ENCODE measurements at places on chromosomes 11 and 22.

GRCh38 chr11:61866231-61866957, 25.0 kb downstream of the FADS3 start:
- DNase-seq, result no peak

DNA sequence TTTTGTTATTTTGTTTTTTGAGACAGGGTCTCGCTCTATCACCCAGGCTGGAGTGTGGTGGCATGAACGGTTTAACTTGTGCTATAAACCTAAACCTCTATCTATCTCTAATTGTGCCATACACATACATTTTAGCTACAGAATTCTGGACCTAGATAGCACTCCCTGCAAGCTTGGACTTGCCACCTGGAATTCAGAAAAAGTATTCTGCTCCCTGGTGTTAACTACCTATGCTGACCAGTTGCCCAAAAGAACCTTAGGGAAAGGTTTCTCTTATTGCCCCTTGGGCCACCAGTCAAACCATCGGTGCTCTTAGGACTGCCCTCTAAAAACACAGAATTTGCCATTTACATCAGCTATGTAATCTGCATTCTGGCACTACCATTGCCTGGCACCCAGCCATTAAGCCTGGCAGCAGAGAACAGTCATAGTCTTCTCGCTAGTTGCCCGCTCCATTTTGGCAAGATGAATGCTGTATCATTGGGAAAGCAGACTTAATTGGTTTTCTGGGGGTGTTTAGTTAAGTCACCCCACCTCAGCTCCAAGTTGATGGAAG, 55.3 kb downstream of the ETS1 start:
- no peak for DNase-seq

DNA sequence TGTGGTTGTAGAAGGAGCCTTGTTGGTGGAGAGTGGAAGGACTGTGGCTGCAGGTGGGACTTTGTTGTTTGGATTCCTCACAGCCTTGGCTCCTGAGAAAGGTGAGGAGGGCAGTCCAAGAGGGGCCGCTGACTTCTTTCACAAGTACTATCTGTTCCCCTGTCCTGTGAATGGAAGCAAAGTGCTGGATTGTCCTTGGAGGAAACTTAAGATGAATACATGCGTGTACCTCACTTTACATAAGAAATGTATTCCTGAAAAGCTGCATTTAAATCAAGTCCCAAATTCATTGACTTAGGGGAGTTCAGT, 2.4 kb downstream of the FUT4 start:
- no peak for DNase-seq

GRCh38 chr11:32279672-32280071, 155.7 kb downstream of the WT1 start:
- DNase-seq, result no peak

DNA sequence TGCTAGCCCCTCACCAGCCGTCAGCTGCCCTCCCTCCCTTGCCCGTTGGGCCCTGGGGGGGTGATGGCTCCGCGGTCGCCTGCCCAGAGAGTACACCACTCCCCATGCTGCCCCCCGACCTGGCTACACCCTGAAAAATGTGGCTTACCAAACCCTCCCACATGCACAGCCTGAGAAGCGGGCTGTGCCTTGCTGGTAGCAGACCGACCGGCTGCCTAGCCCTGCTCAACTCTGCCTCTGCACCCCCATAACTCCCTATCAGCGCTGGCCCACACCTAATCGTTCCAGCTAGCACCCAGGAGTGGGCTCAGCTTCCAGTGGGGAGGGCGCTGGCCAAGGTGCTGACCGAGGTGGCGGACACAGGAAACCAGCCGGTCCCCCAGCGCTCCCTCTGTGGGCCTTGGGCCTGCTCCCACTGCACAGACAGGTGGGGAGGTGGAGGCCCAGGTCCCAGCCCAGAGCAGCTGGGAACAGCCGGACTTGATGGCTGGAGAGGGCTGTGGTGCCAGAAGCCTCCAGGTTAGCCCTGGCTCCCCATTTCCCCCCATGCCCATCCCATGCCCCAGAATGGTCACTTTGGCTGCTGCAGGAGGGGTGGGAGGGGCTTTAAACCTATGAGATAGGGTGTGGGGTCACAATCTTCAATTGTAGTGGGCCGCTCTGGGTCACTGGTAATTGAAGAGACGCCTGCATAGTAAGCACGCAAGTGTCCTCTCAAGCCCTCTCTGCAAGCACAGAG, 32.1 kb upstream of the PRODH start:
- no peak for DNase-seq

- DNase-seq, result peak; percentile 80
These were observed at the start of gene ARAP1 for GRCh38 chr11:72752088-72752914. ARAP1 (minus strand) TSS chr11:72752408; CDS start chr11:72727128, 25,280 bp downstream.

GRCh38 chr22:36369922-36370791, 17.6 kb downstream of the MYH9 start:
- peak; percentile 61 for DNase-seq

- no peak for DNase-seq
These were observed 219.0 kb upstream of the ZBED5 start for GRCh38 chr11:11076879-11077278.

- no peak for DNase-seq
These were observed 636.0 kb upstream of the ANO5 start for GRCh38 chr11:21556926-21557325.

GRCh38 chr11:118618115-118618990, 10.9 kb downstream of the PHLDB1 start:
- no peak for DNase-seq

- DNase-seq, result no peak
These were observed 12.9 kb downstream of the ABTB2 start for GRCh38 chr11:34344768-34345539.

DNA sequence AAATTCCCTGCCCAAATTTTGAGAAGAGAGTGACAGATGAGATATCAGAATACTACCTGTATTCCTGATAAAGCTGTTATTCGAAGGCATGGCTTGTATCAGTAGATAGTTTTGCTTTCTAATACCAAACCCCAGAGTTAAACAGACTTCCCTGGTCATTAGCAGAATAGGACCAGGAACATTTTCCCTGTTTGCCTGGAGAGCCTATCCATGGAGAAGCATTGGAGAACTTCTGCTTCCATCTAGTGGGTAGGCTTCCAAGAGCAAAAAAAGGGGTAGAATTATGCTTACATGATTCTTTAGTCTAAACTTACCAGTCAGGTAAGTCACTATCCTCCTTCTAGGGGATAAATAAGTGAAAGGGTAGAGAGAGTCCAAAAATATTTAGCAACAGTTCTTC, 14.2 kb downstream of the PDE3B start:
- DNase-seq, result no peak

DNA sequence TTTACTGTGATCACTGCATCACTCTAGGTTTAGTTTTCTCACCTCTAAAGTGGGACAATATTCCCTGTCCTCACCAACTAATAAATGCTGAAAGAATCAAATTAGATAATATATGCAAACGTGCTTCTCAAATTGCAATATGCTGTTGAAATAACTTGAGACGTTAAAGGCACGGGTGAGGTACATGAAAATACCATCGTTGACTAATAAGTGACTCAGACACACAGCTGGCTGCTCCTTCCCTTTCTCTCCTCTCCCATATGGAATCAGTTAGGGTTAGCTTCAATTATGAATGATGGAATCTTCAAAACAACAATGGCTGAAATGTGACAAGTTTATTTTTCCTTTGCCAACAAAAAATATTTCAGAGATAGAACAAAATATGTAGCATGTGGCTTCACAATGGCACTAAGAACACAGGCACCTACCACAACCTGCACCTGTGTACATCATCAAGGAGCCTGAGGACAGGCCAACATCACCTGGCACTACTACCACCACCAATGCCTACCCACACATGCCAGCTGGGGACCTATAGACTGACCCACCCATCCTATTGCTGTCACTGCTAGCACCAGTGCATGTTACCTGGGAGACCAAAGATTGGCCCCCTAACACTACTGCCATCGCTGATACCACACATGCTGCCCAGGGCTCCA, 13.7 kb downstream of the GDPD4 start:
- DNase-seq, result no peak

DNA sequence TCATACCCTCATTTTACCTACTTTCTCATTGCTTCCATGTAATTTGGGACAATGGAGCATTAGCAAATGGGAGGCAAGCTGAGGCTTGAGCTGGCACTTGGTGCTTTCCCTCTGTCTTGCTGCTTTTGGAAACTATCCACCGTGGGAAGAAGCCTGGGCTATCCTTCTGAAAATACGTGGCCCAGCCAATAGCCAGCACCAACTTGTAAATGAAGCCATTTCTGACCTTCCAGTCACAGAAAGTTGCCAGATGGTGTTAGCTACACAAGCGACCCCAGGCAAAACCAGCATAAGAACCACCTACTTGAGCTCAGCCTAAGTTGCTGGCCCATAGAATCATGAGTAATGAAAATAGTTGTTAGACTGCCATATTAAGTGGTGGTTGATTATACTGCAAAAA, 18.5 kb upstream of the SPON1 start:
- no peak for DNase-seq

DNA sequence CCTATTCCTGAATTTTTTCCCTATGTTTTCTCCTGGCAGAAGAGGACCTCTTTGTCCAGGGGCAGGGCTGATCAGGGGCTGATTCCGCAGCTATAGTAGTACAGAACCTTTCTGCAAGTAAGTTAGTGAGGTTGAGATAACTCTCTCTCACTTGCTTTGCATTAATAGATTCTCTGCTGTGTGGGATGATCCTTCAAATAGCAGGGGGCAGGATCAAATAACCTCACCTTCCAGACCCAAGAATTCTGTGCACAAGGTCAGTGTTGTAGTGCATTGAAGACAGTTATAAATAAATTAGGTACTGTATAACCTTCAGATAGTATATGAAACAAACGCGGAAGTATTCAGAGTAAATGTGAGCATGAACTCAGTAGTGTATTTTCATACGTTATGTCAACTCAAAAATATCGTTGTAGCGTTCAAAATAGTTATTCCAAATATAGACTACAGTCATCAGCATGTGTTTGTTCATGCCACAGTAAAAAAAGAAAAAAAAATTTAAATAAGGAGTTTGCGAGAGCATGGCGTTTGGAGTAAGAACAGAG, 278 bp downstream of the MMP26 start:
- DNase-seq, result no peak

GRCh38 chr11:123308077-123308476, 113.0 kb upstream of the CLMP start:
- DNase-seq, result peak; percentile 8

DNA sequence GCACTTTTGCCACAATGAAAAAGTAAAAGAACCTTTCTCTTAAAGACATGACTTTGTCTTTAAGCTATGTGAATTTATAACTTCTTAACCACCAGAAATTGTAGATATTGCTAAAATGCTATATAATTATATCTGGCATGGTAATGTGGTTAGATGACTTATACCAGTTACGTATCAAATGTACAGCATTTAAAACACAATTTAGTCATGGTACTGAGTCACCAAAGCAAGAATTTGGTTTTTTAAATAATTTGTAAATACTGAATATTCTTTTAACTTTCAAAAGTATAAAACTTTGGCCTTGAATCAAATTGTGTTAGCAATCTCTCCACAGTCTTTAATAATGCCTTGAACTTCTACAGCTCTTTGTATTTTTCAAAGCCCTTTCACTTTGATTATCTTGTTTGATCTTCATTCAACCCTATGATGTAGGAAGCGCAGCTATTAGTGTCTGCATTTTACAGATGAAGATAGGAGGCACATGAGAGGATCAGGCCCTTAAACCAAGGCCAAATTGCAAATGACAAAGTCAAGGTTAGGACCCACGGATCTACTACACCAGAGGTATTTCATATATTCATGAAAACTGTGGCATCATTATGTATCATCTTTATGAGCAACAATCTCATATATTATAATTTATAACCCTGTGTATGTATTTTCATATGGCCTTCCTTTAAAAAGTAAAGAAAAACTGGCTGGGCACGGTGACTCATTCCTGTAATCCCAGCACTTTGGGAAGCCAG, 4.4 kb upstream of the SYTL2 start:
- DNase-seq, result no peak

- DNase-seq, result no peak
These were observed 66.7 kb downstream of the PDE2A start for GRCh38 chr11:72607496-72607895.

DNA sequence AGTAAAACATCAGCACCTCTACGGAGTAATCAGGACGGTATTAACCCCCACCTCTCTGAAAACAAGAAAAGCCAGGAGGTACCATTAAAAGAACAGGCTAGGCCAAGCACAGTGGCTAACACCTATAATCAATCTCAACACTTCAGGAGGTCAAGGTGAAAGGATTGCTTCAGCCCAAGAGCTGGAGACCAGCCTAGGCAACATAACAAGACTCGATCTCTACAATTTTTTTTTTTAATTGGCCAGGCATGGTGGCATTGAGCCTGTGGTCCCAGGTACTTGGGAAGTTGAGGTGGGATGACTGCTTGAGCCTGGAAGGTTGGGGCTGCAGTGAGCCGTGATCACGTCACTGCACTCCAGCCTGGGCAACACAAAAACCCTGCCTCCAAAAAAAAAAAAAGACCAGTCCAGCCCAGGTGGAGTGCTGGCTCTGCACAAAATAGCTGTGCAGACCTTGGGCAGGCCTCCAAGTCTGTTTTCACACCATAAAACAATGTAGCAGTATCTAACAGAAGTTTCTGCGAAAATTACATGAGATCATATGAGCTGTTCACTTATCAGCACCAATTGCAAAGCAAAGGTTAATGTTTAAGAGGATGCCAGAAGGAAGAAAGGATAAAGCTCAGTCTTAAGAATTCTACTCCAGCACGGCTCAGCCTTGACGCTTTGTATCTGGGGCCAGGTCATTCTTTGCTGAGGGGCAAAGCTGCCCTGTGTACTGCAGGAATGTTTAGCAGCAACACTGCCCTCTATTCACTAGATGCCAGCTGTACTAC, 14.8 kb downstream of the CHKA start:
- DNase-seq, result no peak

DNA sequence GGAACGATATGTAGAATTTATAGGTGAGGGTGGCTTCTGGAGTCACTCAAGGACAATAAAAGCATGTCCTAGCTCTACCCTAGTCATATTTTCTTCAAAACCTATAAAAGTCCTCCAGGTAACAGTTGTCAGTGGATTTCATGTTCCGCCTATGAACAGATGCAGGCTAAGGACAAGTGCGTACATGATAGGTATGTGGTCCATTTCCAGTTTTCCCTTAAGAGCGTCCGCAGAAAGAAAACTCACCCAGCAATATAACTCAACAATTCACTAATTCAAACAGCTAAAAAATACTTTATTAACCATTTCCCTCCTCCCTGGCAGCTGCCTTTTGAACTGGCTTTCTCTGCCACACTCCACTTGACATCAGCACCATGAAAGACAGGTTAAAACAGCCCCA, 50.2 kb upstream of the CCDC34 start:
- DNase-seq, result no peak

DNA sequence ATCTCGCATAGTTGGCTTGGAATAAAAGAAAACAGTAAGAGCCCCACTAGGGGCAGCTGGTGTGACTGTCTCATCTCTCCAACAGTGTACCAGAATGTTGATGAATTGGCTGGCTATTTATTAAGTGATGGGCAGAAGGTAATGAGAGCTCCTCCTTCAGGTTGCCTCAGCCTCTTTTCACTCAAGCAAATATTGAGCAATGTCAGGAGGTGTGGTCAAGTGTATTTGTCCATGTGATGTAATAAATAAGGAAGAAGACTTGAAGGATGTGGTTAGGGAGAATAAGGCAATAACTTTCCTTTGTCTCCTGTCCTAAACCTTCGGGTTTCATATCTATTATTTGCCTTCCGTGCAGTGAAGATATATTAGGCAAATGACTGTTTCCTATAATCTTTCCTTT, at the start of gene TCN1:
TCN1 (minus strand) TSS at position 91 of the 400 bp plus-strand sequence; CDS start at position 74, 17 bp downstream.
- peak; percentile 78 for DNase-seq

Measured in suppressor macrophage treated with lipopolysaccharide for 4 hours (primary cell).